A549 (cell line): ENCODE measurements at places on chromosomes 12 and 14. TPM values are rescaled to one million over a fixed set of nuclear protein-coding genes. Genes with fewer than 3 reads are reported as not detected.

The DENND5B gene
- 14.9 to 15.5 TPM (median 15.3 TPM) in 3 replicates for polyA plus RNA-seq

The MYRFL gene
- 0.04 TPM in 1 of 3 replicates, not detected in the others for polyA plus RNA-seq

The CLEC14A gene
- not detected in 3 replicates for polyA plus RNA-seq

DNA sequence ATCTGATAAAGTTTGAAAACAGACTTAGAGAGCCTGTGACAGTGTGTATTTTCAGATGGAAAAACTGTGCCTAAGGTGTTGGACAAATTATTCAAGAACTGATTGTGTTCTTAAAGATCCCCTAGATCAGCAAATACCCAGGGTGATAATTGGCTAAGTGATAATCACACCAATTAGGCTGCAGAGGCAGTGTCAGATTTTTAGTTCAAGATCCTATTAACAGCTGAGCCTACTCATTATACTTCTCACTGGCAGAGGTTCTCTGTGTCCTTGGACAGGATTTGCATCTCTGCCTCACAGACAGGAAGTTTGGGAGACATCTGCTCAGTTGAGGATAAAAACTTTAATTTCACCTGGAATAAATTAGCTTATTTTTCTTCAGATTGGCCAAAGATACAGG lies 4.3 kb upstream of the FGD4 start:
- no peak for DNase-seq

The ASCL1 gene
- polyA plus RNA-seq = not detected in 3 replicates

The GRIN2B gene
- polyA plus RNA-seq = 2.4 to 4.0 TPM (median 2.9 TPM) in 3 replicates

DNA sequence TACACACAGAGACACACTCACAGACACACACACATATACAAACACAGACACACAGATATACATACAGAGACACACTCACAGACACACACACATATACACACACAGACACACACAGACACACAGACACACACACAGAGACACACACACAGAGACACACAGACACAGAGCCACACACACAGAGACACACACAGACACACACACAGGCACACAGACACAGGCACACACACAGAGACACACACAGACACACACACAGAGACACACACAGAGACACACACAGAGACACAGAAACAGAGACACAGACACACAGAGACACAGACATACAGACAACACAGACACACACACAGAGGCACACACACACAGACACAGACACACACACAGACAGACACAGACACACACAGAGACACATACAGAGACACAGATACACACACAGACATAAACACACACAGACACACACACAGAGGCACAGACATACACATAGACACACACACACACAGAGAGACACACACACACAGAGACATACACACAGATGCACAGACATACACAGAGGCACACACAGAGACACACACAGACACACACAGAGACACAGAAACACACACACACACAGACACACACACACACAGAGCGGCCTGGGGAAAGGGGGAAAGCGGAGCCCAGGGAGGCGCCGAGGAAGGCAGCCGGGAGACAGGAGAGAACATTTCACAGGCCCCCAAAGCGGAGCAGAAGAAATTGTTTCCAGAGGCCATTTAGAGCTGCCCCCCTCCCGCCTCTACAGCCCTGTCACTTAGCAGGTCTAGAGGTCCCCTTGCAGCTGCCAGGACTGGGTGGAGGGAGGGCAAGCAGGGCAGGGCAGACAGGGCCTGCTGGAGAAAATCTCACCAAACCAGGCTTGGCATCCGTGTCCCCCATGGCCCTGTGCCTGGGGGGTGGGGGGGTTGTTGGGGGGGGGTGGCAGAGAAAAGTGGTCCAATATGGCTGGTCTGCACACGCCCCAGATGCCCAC lies 38.9 kb downstream of the SERPINA3 start:
- DNase-seq = no peak

- DNase-seq = no peak
These were observed 14.7 kb downstream of the BLTP3B start for GRCh38 chr12:100127766-100128511.

DNA sequence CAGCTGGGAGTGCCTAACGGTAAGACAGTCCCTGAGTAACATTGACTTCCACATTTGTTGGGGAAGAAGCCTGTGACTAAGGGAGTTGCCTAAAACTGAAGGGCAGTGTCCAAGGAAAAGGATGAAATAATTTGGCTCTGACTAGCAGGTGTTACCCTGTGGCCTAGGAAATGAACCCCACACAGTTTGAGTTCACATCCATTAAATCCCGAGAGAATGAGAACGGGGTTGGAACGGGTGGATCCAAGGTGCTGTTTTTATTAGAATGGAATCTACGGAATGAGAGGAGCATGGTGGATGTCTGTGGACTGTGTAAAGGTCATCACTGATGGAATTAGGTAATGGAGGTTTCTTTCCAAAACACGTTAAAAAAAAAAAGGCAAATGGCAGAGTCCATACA lies 324.0 kb downstream of the MED13L start:
- no peak for DNase-seq

GRCh38 chr14:73783107-73783727 lies 68.4 kb upstream of the PTGR2 start:
- DNase-seq = no peak

- no peak for DNase-seq
These were observed 99.2 kb downstream of the SCARB1 start for GRCh38 chr12:124764451-124764850.

The KCNH3 gene
- polyA plus RNA-seq = 1.7 to 2.2 TPM (median 1.8 TPM) in 3 replicates

The VRTN gene
- not detected in 3 replicates for polyA plus RNA-seq

The STAC3 gene
- polyA plus RNA-seq = 0.43 to 0.59 TPM (median 0.54 TPM) in 3 replicates

DNA sequence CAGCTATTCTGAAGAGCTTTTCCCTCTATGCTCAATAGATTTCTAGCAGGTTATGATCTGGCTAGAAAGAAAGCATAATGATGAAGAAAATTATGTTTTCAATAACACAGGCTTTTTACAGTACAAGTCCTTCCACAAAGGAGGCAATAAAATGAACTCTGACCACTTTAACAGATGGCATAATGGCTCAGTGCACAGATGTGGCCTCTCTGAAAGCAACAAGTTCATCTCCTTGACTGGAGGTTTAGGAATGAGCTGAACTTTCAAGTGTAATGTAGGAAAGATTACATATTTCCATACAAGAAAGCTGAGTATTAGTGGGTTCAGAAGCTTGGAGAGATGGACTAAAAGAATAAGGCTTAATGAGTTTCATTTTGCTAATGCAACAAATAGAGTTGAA lies 147.4 kb downstream of the EFCAB11 start:
- no peak for DNase-seq

- DNase-seq = no peak
These were observed 107.9 kb upstream of the NAP1L1 start for GRCh38 chr12:76192416-76192815.

DNA sequence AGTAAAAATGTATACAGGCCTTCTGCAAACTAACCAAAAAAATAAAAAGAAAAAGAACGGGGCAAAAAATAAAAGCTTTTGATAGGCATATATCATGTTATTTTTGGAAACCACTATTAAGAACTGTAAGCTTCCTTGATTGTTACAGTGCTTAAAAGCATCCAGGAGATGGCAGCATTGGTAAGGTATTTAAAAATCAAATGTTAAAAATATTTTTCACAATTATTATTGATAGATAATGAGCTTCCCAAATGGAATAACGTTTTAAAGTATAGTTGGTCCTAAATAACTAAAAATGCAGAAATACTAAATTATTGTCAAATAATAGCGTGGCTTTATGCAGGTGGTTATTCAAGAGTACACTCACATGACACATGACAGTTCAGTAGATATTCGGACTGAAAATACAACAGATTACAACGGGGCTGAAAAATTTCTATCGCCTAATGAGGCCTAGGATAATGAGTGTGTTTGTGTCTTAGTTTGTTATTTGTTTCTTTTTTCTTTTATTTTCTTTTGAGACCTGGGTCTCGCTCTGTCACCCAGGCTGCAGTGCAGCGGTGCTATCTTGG lies 127.2 kb upstream of the ATF7IP start:
- no peak for DNase-seq

- DNase-seq = no peak
These were observed 142.6 kb downstream of the EPS8 start for GRCh38 chr12:15646581-15646980.

The FAM90A1 gene
- 0.07 TPM in 1 of 3 replicates, not detected in the others for polyA plus RNA-seq

DNA sequence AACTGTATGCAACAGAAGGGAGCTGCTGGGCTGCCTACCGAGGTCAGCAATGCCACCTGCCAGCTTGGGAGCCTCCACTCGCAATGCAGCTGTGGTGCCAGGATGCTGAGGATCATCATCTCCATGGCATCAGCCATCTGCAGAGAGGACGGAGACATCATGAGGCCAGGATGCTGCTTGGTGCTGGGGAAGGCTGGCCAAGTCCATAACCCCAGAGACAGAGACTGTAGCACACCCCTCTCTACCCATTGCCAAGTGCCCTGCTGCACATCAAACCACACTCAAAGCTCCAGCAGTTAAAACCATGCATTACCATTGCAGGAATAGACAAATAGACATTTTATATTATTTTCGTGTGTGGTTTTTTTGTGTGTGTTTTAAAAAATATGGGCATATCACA lies 43.5 kb downstream of the SVOP start:
- DNase-seq = no peak

The TAS2R43 gene
- polyA plus RNA-seq = not detected in 3 replicates

DNA sequence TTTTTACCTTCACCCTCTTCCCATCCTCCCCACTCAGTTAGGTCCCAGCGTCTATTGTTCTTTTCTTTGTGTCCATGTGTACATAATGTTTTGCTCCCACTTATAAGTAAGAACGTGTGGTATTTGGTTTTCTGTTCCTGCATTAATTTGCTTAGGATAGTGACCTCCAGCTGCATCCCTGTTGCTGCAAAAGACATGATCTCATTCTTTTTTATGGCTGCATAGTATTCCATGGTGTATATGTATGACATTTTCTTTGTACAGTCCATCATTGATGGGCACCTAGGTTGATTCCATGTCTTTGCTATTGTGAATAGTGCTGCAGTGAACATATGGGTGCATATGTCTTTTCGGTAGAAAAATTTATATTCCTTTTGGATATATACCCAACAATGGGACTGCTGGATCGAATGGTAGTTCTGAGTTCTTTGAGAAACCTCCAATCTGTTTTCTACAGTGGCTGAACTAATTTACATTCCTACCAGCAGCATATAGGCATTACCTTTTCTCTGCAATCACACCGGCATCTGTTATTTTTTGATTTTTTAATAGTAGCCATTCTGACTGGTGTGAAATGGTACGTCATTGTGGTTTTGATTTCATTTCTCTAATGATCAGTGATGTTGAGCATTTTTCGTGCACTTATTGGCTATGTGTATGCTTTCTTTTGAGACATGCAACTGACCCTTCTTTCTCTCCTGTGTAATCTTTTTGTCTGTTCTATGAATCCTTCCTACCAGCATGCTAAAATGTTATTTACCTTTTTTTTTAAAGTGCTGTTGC lies 279.7 kb upstream of the AMIGO2 start:
- DNase-seq = no peak

The LRP1-AS gene
- not detected in 3 replicates for polyA plus RNA-seq

GRCh38 chr12:3869865-3870264 lies 3.3 kb downstream of the PARP11 start:
- DNase-seq = no peak

The NPFF gene
- not detected in 3 replicates for polyA plus RNA-seq

DNA sequence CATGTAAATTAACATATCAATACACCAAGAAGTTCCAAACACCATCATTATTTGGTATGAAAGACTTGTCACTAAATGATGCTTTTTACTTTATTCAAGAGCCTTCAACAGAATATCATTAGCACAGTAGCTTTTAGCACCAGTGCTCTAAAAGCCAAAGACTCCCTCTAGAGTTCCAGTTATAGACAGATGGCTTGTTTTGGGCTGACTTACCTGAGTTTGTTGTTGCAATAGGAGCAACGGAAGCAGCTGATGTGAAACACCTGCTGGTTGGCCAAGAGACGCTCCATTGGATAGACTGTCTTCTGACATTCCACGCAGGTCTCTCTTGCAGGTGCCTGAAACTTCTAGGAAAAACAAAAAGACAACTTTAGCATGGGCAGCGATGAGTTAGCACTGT lies 14.5 kb upstream of the CERS5 start:
- DNase-seq = no peak

The WIF1 gene
- polyA plus RNA-seq = not detected in 3 replicates

DNA sequence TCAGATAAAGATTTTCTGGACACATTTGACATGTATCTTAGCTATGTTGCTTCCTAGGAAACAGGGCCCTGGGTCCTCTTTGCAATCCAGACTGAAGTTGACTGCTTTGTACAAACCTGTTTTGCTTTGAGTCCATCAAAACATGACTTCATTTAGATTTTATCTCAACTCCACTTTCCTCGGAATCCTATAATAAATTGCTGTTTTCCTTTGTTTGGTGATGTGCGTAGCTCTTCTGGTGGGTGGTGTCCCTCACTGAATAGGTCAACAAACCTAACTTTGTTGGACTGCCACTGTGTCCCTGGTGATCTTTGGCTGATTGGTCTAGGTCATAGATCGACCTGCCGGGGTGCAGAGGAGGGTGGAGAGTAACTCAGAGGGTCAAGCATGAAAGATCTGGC lies 735 bp upstream of the P2RX7 start:
- no peak for DNase-seq

DNA sequence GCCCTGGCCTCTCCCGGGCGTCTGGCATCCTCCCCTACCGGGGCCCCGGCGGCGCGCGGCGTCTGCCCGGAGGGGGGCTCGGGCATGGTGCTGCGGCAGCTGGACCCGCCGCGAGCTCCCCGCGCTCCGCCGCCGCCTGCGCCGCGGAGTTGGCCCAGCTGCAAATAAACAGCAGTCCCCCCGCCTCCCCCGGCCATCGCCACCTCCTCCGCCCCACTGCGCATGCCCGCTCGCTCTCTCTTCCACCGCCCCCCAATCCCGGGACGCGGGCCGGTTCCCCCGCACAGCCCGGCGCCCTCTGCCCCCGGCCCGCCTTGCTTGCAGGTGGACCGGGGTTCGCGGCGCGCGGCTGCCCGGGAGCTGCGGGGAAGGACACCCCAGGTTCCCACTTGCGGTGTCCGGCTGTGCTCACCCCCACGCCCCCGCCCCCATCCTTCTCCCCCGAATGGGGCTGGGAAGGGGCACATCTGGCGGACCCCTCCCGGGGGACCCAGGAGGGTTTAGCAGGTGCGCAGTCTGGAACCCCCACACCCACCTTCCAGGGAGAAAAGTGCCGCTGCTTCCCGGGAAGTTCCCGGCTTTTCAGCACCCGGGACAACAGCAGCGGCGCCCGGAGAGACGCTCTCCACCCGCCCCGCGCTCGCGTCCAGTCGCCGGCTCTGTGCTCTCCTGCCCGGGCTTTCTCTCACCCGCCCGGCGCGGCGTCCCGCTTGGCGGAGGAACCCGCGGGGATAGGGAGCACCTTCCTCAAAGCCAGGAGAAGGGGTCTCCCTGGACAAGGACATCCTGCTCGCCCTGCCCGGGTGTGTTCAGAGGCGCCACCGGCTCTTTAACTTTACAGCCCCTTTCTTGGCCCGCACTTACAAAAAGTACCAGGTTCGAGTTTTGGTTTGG lies at the start of gene TMTC1:
TSS of gene TMTC1 (minus strand) at position 170 of the 894 bp plus-strand sequence. CDS start 191 bp downstream, outside the sequence.
- DNase-seq = no peak

- no peak for DNase-seq
These were observed 62.1 kb upstream of the HECTD1 start for GRCh38 chr14:31269634-31270195.
